ENCODE measurements at places on chromosomes 16 and 17.

- no peak for DNase-seq
Observed at GRCh38 chr16:75491876-75492275, 3.4 kb downstream of the CHST6 start.

DNA sequence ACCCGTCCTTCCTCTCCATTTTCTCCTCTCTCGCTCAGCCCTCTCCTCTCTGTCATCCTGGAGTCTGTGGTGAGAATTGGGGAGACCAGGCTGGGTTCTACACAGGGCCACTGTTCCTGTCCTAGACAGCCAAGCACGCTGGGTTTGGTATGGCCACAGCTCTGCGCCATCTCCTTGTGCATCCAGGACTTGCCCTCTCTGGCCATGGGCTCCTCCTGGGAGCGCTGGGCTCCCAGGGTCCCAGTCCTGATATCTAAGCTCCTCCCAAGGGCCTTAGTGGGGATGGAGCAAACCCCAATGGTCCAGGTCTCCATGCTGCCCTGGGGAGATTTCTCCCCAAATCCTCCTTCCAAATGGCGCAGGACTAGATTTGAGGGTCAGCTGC lies 27.2 kb upstream of the ITGA3 start:
- DNase-seq: no peak

GRCh38 chr16:59634951-59635350 lies 900.8 kb upstream of the GOT2 start:
- no peak for DNase-seq

DNA sequence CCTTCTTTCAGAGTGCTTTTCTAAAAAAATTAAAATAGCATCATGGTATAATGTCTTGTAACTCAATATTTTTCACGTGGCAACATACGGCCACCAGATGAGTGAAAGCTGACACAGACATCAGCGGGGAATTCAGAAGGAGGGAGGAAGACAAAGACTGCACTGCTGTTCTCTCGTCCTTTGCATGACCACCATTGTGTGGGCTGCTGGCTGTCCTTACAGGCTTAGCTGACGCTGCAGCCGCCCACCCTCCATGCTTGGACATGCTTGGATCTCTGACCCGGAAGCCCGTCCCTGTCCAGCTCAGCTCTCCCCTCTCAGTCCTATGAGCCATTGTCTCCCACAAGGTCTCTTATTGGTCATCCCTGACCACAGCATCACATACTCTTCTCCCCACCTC lies 11.4 kb upstream of the MLYCD start:
- DNase-seq: no peak

DNA sequence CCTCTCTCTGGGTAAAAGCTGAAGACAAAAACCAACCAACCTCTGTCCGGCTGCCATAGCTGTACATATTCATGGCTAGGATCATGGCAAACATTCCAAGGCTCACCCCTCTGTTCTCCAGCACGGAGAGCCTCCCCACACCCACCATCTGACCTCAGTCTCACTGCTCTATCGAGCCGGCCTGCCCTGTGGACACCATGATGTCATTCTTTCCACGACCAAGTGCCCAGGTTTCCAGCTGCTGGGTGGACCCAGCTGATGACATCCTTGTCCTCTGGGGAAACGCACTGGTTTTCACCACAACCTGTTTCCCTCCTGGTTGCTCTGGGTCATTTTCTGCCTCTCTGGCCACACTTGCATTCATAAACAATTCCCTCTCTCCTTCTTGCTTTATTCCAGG lies 67.7 kb downstream of the NDEL1 start:
- no peak for DNase-seq

- no peak for DNase-seq
Observed at GRCh38 chr17:52106072-52106471, 52.4 kb downstream of the CA10 start.

GRCh38 chr16:23466162-23466885 lies 13.3 kb upstream of the COG7 start:
- no peak for DNase-seq

- DNase-seq: no peak
Observed at GRCh38 chr16:8649829-8650554, 24.4 kb upstream of the ABAT start.

DNA sequence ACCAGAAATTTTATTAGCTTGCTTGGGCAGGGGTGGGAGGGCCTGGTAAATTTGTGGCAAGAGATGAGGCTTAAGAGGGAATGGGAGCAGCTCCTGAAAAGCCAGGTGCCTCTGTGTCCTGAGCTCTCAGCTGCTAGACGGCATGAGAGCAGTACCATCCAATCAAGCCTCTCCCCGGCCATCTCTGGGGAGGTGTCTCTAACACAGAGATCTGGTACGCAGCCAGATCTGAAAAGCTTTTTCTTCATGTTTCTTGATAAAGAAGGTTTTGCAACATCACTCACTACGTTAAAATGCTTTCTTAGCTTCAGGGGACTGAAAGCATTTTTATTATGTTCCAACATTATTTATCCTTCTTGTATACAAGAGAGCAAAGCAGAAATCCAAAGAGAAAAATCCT lies 488.2 kb downstream of the RBFOX1 start:
- DNase-seq: no peak

DNA sequence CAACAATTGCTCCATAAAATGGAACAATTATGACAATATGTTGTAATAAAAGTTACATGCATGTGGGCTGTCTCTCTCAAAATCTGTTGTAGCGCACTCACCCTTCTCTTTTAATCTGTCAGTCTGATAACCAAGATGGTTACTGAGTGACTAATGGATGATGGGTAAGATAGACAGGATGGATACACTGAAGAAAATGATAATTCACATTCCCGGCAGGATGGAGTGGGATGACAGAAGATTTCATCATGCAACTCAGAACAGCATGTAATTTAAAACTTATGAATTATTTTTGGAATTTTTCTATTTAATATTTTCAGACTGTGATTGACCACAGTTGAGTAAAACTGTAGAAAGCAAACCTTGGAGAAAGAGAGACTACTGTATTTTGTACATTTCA lies 30.5 kb downstream of the CDH13 start:
- DNase-seq: no peak

All from stimulated activated CD8-positive, alpha-beta memory T cell treated with anti-CD3 and anti-CD28 coated beads, Interleukin-7, amount 100 ng/mL, for 24 hours (primary cell).